ENCODE measurements at places on chromosomes 2 and 18. TPM values are rescaled to one million over a fixed set of nuclear protein-coding genes. Genes with fewer than 3 reads are reported as not detected.

Gene KCNF1
- 0.56 TPM for total RNA-seq

Gene GALNT5
- 73.6 TPM for total RNA-seq

Gene CYBRD1
- total RNA-seq, result 103 TPM

Gene SP140
- total RNA-seq, result 1.4 TPM

Gene RAD51AP2
- not detected for total RNA-seq

Gene TTN
- 0.18 TPM for total RNA-seq

Gene DSC3
- under 0.01 TPM for total RNA-seq
